ENCODE measurements at places on chromosomes 2 and 18. TPM values are rescaled to one million over a fixed set of nuclear protein-coding genes. Genes with fewer than 3 reads are reported as not detected.

KCNK3 gene
- 28.4 TPM for total RNA-seq

DNA sequence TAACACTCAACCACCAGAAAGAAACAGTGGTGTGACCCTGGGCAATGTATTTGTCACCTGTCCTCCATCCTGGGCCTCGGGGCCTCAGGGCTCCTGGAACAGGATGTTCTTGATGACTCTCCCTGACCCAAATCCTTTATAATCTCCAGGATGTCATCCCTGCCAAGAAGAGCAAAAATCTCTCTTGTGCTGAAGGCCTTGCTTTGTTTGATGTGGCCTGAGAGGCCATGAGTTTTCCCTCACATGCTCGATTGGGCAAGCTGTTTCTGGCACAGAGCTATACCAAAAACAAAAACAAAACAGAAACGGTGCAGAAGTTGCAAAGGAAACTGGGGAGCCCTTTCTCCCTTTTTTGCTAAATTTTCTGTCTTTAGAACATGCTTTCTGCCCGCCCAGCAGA lies 35.7 kb upstream of the ST3GAL5 start:
- DNase-seq: no peak

DNA sequence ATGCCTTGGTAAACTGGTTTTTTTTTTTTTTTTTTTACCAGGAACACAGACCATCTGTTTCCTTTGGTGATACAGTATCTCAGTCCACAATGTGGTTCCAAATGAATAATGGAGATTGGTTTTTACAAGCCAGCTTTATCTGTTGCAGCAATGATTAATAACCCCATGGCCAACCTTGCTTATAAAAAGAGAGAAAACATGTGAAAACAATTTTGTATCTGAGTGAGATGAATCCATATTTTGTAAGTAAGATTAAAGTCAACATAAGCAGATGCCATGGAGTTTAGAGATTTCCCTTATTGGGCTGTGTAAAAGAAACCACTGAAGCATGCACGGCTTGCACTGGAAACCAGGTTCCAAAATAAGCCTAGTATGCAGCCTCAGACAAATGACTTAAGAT lies 108.6 kb upstream of the CNTNAP5 start:
- DNase-seq: no peak

- no peak for DNase-seq
Observed at GRCh38 chr2:43088143-43089073, 138.0 kb downstream of the ZFP36L2 start.

DNA sequence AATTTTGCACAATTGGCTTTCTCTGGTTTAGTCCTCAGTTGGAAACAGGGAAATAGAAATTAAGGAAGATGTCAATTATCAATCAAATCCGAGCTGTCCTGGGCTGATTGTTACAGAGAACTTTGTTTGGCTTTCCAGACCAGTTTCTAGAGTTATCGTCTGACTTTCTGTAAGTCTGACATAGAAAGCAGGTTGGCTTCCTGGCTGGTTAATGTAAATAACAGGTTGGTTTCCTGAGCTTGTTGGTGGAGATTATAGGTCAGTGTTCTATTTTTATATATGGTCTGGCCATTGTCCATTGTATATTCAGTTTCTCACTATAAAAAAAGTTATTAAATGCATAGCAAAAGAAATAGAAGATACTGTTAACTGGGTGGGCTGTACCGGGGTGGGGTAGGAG lies 204.8 kb downstream of the MBD2 start:
- no peak for DNase-seq

- DNase-seq: no peak
Observed at GRCh38 chr18:25726298-25726697, 364.1 kb downstream of the SS18 start.

COBLL1 gene
- total RNA-seq: 16.4 TPM

- no peak for DNase-seq
Observed at GRCh38 chr2:206305523-206306245, 31.2 kb downstream of the ZDBF2 start.

DNA sequence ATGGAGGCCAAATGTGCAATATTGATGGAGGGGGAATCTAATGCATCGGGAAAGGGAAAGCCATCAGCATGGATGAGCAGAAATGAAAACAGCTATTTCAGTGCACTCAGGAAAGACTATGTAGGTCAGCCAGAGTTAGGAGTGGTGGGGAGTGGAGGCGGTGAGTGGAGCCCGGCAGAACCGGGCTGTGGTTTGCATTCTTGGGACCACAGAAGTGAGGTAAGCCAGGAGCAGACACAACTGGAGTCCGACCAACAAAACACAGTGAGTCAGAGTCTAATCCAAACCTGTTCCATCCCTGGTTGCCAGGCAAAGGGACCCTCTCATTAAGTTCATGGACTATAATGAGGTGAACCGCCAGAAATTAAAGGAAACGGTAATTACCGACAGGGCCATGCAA lies 61.1 kb upstream of the RAB12 start:
- no peak for DNase-seq

DNA sequence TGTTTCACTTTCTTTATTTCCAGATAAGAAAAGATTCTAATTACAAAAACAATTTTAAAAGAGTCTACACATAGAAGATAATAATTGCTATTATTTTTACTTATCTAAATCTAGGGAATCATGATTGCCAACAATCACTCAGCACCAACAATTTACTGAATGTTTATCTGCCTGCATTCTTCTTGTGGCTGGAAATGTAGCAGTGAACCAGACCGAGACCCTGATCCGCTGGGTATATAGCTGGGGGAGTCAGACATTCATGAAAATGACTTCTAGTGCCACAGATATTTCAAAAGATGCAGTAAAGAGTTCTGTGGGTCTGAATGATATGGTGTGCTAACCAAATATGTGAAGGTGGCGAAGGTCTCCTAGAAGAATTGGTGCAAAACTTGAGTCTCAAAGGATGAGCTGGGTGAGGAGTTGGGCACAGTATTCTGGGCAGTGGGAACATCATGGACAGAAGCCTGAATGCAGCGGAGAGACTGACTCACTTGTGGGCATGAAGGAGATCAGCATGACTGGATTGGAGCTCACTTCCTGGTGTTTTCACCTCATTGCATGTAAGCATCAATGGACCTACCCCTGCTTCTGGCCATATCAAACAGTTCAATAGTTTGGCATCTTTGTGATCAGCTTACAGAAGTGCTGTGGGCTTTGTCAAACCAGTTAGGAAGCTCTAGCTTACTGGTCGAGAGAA lies 26.1 kb upstream of the FN1 start:
- peak; percentile 30 for DNase-seq

GALNT13 gene
- total RNA-seq: not detected

DNA sequence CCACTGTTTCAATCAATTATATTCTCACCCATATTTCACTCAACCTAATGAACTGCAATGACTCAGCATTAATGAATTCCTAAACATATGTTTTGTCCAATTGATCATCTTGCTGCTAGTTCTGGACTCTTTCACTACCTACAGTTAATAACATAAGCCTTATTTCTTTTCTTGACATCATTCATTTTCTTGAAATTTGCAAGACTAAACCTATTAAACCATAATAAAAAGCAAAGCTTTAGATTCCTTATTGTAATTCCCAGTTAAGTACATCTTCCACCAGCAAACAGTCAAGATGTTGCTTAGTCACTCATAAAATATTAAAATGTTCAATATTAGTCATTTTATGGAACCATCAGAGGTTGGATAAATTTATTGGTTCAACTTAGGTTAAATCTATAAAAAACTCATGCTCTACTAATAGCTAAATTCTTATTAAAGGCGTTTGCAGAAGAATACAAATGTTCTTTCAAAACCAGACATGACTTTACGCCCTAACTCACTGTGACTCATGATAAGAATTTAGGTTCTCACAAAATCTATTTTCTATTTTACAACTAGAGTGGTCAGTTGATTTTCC lies 599.4 kb downstream of the RNF144A start:
- no peak for DNase-seq

DNA sequence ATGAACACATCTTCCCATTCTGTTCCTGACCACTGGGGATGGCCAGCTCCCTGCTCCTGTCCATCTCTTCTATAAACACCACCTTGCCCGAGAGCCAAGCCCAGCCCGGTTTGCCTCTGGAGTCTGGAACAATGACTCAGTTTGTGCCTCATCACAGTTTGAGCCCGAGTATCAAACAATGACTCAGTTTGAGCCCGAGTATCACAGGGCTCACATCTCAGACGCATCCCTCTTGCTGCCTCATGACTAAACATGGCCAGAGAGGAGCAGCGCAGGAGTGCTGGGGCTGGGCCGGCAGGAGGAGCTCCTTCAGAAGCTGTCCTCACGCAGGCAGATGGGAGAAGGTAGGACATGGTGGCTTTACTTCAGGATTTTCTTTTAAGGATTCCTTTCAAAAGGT lies 68.7 kb downstream of the PXDN start:
- DNase-seq: peak; percentile 93

CDCA7 gene
- total RNA-seq: 14.8 TPM

DNA sequence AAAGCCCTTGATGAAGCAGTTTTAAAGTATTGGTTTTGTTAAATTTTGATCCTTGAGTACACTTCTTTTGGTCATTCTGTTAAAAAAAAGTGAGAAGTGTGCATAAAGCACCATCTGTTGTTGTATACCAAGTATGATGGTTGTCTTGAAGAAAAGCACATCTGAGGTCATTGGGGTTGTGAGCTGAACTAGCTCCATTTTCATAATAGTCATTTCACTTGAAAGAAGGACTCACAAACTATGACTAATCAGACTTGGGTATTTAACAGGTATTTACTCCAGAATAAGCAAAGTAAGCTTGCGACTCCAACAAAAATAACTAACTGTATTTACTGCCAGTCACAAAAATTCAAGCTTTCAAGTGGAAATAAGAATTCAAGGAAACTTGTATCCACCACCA lies 35.1 kb downstream of the CHN1 start:
- no peak for DNase-seq

ANKRD23 gene
- 9.4 TPM for total RNA-seq

PLEK gene
- total RNA-seq: 4.3 TPM

KCNG2 gene
- total RNA-seq: not detected

Measured in Caki2 (cell line).